ENCODE measurements at places on chromosomes 3 and 15.

GRCh38 chr15:74311734-74312444, 55.6 kb downstream of the CYP11A1 start:
- no peaks in the 10 kb centered on the region for H3K27me3 ChIP-seq
- H3K4me3 ChIP-seq = no peak overlapping the region
- peaks cover 4% of the 10 kb centered on the region for H3K4me1 ChIP-seq
- DNase-seq = no peak

GRCh38 chr3:138072796-138073195, 42.6 kb downstream of the DZIP1L start:
- H3K4me1 ChIP-seq = no peaks in the 10 kb centered on the region
- no peak overlapping the region for H3K27ac ChIP-seq
- no peak for DNase-seq
- no peaks in the 10 kb centered on the region for H3K27me3 ChIP-seq
- peaks cover 35% of the 10 kb centered on the region for H3K36me3 ChIP-seq

DNA sequence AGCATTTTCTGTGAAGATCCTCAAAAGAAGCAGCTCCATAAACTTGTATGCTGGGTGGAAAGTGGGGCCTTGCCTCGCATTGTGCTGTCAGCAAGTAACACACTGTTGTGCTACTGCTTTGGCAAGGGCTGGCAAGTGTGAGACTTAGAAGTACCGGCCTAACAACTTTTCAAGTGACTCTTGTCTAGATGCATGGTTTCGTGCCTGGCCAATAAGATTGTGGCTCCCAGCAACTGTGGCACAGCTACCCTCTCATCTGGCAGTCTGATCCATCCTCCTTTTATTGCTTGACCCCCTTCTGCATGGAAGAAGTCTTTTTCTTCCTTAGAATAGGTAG, 79.4 kb upstream of the VEPH1 start:
- H3K36me3 ChIP-seq = no peaks in the 10 kb centered on the region
- no peaks in the 10 kb centered on the region for H3K4me1 ChIP-seq
- no peak overlapping the region for H3K4me3 ChIP-seq
- no peaks in the 10 kb centered on the region for H3K27me3 ChIP-seq
- H3K27ac ChIP-seq = no peak overlapping the region

DNA sequence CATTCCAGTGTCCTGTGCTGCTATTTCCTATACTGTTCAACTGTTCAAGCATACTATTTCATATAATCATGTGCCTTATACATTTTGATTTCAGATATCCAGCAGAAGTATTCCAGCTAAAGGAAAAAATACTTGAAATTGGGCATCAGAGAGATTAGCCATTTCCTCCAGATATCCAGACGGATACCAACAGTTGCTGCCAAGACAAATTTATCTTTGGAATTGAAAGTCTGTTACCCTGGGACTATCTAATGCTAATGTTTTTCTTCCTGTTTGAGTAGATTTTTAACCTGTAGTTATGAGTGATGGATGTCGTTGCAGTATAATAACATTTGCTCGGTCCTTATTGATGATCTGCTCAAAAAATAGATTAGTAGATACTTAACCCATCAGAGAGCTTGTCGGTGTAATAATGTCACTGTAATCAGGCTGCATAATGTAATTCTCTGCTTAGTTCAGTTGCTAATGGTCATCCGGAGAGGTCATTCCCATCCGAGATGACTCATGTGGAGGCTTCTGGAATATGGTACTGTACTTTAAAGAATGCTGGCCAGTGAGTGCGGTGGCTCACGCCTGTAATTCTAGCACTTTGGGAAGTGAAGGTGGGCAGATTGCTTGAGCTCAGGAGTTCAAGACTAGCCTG, 51.5 kb downstream of the TIMP4 start:
- no peaks in the 10 kb centered on the region for H3K4me1 ChIP-seq
- H3K27me3 ChIP-seq = no peaks in the 10 kb centered on the region

DNA sequence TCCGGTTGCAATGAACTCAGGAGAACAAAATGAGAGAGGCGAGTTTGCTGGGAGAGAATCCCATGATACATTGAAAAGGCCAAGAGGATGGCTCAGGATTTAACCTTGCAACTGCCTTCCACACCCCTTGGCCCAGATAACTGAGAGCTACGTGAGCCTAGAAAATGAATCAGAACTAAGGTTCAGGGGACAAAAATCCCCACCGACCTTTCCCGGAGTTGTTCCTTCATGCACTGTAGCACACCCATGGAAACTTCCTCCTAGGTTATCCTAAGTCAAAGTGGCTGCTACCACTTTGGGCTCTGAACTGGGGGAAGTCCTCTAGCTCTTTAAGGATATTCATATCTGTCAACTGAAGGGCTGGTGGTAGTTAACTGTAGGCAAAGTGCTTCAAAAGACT, 58.3 kb upstream of the SLC4A7 start:
- H3K4me1 ChIP-seq = peaks cover 12% of the 10 kb centered on the region
- no peaks in the 10 kb centered on the region for H3K27me3 ChIP-seq
- H3K4me3 ChIP-seq = no peak overlapping the region
- no peaks in the 10 kb centered on the region for H3K36me3 ChIP-seq

DNA sequence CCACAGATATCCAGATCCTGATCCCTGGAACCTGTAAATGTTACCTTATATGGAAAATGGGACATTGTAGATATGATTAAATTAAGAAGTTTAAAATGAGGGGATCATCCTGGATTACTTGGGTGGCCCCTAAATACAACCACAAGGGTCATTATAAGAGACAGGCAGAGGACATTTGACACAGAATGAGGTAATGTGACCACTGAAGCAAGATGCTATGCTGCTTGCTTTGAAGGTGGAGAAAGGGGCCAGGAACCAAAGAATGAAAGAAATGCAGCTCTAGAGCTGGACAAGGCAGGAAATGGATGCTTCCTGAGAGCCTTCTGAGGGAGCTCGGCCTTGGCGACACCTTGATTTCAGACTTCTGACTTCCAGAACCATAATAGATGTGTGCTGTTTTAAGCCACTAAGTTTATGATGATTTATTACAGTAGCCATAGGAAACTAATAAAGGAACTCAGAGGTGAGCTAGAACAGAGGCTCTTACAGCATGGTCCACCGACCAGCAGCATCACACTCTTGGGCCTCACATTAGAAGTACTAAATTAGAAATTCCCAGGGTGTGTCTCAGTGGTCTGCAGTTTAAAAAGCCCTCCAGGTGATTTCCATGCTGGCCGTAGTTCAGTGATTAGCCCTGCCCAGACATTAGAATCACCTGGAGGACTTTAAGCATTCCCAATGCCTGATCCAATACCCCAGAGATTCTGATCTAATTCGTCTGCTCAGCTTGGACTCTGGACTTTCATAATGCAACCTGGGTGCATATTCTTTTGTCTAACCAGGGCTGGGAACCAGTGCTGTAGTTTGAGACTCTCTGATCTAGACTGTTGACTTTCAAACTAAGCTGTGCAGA, 7.5 kb downstream of the COLQ start:
- no peak for DNase-seq
- peaks cover 7% of the 10 kb centered on the region for H3K4me1 ChIP-seq
- no peaks in the 10 kb centered on the region for H3K36me3 ChIP-seq
- no peaks in the 10 kb centered on the region for H3K27me3 ChIP-seq
- H3K4me3 ChIP-seq = no peak overlapping the region

DNA sequence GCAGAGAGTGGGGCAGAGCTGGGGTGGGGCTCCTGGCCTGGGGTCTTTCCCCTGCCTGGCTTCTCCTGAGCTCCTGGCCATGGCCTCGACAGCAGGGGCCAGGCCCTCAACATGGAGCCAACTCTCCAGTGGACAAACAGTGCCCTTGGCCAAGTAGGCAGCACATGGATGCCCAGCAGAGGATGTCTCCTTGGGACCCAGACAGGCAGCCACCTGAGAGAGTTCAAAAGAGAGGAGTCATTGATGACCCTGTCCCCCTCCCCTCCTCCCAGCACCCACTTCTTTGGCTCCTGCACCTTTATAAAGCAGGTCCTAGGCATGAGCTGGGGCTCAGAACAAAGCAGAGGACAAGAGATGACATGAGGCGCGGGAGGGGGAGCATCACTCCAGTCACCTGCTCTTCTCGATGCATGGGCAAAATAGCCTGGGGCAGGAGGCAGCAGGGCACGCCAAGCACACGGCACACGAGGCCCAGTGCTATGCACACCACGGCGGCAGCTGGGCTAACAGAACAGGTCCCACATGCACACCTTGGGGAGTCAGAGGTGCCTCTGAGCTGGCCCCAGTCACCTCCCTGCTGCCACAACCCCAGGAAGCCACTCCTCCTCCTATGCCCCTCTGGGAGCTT, 27.4 kb downstream of the SHISA5 start:
- DNase-seq = no peak
- H3K27ac ChIP-seq = no peak overlapping the region
- peaks cover 6% of the 10 kb centered on the region for H3K4me1 ChIP-seq
- no peak overlapping the region for H3K4me3 ChIP-seq
- H3K27me3 ChIP-seq = no peaks in the 10 kb centered on the region
- peaks cover 8% of the 10 kb centered on the region for H3K36me3 ChIP-seq

DNA sequence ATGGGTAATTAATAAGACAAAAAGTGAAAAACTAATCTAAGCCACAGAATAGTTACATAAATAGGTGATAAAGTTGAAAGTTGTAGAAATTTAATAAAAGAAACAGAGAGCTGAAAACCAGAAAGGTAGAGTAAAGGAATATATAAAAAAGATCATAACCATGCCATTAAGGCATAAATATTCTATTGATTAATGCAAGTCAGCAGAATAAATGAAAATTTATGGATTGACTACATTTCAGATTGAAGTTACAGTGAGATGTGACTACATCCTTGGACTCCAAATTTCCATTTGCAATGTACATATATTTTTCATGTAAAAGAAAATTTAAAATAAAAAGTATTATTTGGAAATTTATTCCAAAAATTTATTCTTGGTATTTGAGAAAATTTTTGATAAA, 1225.7 kb downstream of the OTOL1 start:
- H3K4me1 ChIP-seq = peaks cover 9% of the 10 kb centered on the region
- no peak overlapping the region for H3K4me3 ChIP-seq
- H3K27ac ChIP-seq = no peak overlapping the region
- no peak for DNase-seq
- H3K27me3 ChIP-seq = no peaks in the 10 kb centered on the region

DNA sequence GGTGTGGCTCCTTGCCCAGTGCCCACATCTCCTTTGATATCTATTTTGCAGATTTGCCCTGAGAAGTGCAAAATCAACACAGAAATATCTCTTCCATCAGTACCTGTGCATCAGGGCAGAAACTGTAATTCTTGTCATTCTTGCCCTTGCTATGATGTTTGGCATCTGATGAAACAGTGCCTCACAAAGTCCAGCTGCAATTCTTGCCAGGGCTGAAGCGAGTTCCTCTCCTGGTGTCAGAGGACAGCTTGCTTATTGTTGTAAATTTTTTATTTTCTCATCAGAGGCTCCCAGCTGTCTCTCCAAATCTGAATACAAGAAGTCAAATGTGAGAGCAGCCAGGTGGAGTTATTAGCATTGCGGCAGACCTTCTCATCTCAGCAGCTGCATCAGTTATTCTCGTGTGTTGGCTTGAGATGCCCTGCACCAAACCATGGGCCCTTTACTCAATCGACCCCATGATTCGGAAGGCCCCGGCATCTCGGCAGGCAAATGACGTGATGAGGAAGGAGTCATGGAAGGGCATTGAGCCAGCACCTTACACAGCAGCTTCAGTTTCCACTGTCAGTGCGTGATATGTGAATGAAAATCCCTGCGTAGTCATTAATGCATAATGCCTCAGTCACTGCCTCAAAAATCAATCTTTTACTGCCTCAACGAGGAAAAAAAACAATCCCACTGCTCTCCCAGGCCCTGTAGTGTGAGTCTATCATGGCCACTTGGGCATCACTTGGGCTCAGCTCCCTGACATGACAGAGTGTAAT, 93.4 kb downstream of the CCNL1 start:
- H3K4me3 ChIP-seq = no peak overlapping the region
- H3K27ac ChIP-seq = no peak overlapping the region
- no peaks in the 10 kb centered on the region for H3K27me3 ChIP-seq
- H3K4me1 ChIP-seq = peaks cover 27% of the 10 kb centered on the region

DNA sequence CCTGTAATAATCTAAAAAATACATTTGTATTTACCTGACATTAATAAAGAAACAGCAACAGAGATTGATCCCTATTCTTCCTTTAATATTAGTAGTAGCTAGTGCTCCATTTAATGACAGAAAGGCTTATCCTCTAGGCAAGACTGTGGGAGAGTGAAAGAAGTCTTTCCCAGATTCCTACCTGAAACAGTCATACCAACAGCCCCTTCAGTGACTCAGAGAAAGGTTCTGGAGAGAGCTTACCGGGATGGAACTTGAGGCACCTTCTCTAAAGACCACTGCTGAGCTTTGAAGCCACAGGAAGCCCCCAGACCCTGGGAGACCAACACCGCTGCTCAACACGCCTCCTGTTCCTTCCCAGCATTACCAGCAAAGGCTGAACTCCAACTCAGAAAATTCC, 66.9 kb upstream of the FGF12 start:
- peaks cover 4% of the 10 kb centered on the region for H3K36me3 ChIP-seq
- H3K4me1 ChIP-seq = no peaks in the 10 kb centered on the region
- H3K27me3 ChIP-seq = no peaks in the 10 kb centered on the region
- DNase-seq = no peak

DNA sequence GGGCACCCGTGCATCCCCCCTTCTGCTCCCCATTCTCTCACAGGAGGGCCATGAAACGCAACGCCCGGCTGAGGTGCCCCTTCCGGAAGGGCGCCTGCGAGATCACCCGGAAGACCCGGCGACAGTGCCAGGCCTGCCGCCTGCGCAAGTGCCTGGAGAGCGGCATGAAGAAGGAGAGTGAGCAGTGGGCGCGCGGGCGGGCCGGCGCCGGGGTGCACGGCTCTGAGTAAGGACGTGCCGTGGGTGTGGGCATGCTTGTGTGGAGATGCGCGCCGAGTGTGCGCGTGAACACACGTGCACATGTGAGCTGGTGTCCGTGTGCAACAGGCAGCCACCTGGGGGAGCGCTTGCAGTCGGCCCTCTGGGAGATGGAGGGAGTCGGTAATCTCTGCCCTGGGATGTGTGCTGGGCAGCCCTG, 28.1 kb downstream of the NR1I2 start:
- H3K4me3 ChIP-seq = peak overlapping the region; percentile 75
- H3K36me3 ChIP-seq = no peaks in the 10 kb centered on the region
- no peak for DNase-seq
- H3K4me1 ChIP-seq = peaks cover 7% of the 10 kb centered on the region
- H3K27ac ChIP-seq = no peak overlapping the region

DNA sequence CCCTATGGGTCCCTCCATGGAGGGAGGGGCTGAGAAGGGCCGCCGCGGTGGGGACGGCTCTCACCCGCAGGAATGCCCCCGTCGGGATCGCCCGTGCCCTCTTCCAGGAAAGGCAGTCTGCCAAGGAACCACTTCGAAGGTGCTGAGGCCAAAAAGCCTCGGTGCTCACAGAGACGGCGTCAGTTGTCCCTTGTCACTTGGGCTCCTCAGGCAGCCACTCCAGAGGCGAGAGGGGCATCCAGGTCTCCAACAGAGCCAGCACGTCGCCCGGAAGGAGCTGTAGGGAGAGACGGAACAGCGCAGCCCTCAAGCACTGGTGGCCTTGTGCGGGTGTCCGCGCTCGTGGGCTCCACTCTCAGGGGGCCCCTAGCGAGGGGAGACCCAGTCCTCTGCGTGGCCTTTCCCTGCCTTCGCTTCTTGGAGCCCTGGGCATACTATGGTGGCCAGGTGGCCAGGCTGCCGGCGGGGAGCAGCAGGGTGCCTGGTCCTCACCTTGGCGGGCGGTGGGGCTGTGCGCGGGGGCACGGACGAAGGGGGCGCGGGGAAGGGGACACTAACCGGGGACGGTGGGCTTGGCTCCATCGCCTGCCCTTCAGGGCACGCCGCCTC, 994 bp downstream of the MESP1 start:
- no peaks in the 10 kb centered on the region for H3K27me3 ChIP-seq
- no peaks in the 10 kb centered on the region for H3K36me3 ChIP-seq
- H3K4me1 ChIP-seq = peaks cover 5% of the 10 kb centered on the region
- no peak for DNase-seq
- peak overlapping the region; percentile 81 for H3K4me3 ChIP-seq
- no peak overlapping the region for H3K27ac ChIP-seq

- no peaks in the 10 kb centered on the region for H3K36me3 ChIP-seq
- no peaks in the 10 kb centered on the region for H3K4me1 ChIP-seq
- no peak overlapping the region for H3K27ac ChIP-seq
- DNase-seq = no peak
- no peaks in the 10 kb centered on the region for H3K27me3 ChIP-seq
Measured at GRCh38 chr3:5431146-5431545, 243.6 kb downstream of the EDEM1 start.
